Right forelimb (tissue), 1 donor: ENCODE measurements at places on chromosomes 16 and 17.

- DNase-seq = no peak
Measured at GRCh38 chr17:9389111-9389527, 186.5 kb downstream of the STX8 start.

GRCh38 chr17:4475463-4475862, 23.2 kb upstream of the SPNS2 start:
- DNase-seq = no peak

DNA sequence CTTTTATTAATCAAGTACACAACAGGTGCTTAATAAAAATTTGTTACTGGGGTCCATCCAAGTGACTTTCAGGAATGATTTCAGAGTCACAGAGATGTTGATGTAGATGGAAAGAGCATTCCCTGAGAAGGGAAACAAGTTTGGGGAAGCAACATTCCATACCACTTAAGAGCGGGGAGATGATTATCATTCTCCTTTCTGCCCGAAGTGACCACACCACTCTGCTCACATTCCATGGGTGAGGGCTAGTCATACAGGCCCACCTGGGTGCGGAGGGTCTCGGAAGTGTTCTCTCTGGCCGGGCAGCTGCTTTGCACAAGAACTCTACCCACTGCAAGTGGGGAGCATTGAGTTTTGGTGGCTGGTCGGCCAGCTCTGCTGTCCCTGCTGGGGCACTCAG, 231.4 kb downstream of the SNX29 start:
- peak; percentile 12 for DNase-seq

GRCh38 chr17:77686903-77687302, 271.6 kb upstream of the TNRC6C start:
- no peak for DNase-seq

DNA sequence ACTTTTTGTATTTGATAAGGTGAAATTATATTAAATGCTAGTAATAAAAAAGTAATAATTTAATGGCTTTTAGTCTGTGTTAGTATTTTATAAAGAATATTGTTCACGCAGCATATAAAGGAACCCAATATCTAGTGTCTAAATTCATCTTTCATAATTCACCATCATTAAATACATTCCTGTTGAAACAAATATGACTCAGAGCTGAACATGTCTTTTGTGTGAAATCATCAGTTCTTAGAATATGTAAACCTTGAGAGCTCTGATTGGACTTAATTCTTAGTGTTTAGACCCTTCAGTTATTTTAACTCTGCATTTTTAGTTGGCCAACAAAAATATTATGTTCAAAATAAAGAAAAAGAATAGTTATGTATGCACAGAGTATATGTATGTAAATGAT, 71.8 kb downstream of the ABHD15 start:
- no peak for DNase-seq

DNA sequence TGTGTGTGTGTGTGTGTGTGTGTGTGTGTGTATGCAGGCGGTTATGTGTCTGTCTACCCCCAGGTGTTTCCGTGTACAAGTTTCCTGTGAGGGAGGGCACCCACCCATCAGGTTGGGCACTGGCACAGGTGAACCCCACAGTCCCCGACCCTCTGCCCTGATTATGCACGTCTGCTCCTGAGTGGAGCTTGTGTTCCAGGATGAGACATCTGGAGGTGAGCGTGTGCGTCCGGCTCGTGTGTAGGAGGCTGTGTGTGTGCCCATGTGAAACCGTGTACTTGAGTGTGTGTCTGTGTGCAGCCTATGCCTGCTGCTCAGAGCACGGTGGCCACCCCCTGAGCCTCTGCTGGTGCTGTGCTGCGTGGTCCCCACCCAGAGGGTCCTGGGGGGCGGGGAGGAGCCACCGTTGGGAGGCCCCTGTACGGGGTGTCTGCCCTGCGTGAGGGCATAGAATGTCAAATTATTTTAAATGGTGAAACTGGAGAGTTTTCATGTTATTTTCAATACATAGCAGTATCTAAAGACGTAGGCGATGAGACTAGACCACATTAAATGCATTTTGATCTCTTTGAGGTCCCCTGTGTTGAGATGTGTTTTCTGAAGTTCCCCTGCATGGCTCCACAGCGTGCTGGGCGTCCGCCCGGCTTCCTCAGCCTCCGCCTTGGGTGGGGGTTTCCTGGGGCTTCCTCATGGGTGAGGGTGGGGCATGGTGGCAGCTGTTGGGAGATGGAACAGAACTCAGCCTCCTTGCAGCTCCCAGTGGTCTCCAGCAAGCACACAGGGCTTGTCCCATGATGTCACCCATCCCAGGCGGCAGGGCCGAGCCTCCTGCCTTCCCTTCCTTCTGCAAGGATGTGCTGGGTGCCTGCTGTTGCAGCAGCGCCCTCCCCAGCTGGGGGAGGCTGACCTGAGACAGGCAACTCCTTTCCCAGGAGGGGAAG, 43.4 kb downstream of the KCNJ12 start:
- DNase-seq = peak; percentile 41

GRCh38 chr16:62041401-62041800, 5.2 kb upstream of the CDH8 start:
- DNase-seq = no peak

GRCh38 chr17:57268181-57268580, 11.9 kb downstream of the MSI2 start:
- DNase-seq = no peak

GRCh38 chr16:4208341-4208751, 33.5 kb downstream of the SRL start:
- no peak for DNase-seq
